Endothelial cell of coronary artery (primary cell): ENCODE measurements at places on chromosomes 5 and 9. TPM values are rescaled to one million over a fixed set of nuclear protein-coding genes. Genes with fewer than 3 reads are reported as not detected.

SPATA31C1 gene
- not detected in 2 replicates for total RNA-seq

CYLC2 gene
- total RNA-seq = not detected in 2 replicates

DHFR gene
- 12.8 and 20.3 TPM in 2 replicates for total RNA-seq

CYSRT1 gene
- 0.19 and 0.45 TPM in 2 replicates for total RNA-seq
